ENCODE measurements at places on chromosomes 1 and 21.

DNA sequence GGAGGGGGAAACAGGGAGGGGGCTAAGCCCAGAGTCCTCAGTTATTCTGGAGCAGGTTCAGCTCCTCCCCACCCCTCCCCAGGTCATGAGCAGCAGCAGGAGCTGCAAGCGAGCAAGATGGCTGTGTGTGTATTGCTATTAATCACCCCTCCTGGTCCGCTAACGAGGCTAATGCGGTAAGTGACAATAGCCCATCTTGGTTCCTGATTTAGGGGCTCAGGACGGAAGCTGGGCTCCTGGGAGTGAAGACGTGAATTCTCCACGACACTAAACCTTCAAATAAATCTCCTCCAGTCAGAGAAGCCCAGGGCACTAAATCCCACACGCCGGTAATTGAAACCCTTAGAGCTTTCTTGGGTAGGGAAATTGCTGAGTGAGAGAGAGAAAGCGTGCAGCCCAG lies 76.1 kb downstream of the TMEM53 start:
- no peak for DNase-seq

GRCh38 chr21:45109831-45110492 lies 35.6 kb downstream of the ADARB1 start:
- DNase-seq: peak; percentile 65

- DNase-seq: no peak
Measured at GRCh38 chr21:17189963-17190362, 322.9 kb upstream of the CXADR start.

- DNase-seq: no peak
Measured at GRCh38 chr1:229203030-229203751, 67.7 kb upstream of the RAB4A start.

DNA sequence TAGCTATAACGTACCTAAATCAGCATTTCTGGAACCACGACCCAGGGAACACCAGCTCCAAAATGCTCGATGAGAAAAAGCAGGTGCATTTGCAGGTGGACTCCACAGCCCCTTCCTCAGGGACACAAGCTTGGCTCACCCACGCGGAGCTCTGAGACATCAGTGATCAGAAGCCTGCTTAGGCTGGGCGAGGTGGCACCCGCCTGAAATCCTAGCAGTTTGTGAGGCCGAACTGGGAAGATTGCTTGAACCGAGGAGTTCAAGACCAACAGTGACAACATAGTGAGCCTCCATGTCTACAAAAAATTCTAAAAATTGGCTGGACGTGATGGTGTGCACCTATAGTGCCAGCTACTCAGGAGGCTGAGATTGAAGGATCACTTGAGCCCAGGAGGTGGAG lies 2.5 kb upstream of the TSPEAR start:
- DNase-seq: no peak

- DNase-seq: no peak
Measured at GRCh38 chr1:217896490-217896889, 265.3 kb downstream of the SPATA17 start.

DNA sequence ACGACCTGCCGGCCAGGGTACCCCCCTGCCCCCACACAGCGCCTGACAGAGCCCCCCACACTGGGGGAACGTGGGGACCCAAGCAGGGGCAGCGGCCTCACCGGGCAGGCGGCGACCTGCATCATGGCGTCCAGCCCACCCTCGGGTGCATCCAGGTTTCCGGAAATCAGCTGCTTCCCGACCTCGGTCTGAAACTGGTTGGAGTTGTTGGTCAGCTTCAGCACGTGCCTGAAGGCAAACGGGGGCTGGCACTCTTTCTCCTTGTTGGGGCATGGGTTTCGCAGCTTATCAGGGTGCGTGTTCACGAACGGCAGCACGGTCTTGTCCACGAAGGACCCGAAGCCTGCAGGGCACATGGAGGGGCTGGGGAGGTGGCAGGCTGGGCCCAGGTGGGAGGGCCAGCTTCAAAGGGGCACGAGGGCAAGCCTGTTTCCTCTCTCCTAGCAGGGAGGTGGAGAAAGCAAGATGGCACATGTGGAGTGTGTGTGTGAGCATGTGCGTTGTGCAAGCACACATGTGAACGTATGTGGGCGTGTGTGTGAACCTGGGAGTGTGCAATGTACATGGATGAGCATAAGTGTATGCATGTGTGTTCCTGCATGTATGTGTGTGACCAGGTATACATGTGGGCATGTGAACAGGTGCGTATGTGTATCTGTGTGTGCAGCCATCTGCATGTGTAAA lies 19.2 kb downstream of the ITGB2 start:
- DNase-seq: no peak

- DNase-seq: no peak
Measured at GRCh38 chr1:23473037-23473800, 10.8 kb downstream of the ASAP3 start.

GRCh38 chr1:2934642-2935081 lies 86.6 kb upstream of the ACTRT2 start:
- no peak for DNase-seq

- no peak for DNase-seq
Measured at GRCh38 chr1:75952016-75952415, 19.8 kb upstream of the ASB17 start.

- no peak for DNase-seq
Measured at GRCh38 chr1:211642870-211643269, 32.6 kb downstream of the NEK2 start.

Data from activated CD4-positive, alpha-beta T cell treated with anti-CD3 and anti-CD28 coated beads for 48 hours (primary cell).